ENCODE measurements at places on chromosomes 2 and 18. TPM values are rescaled to one million over a fixed set of nuclear protein-coding genes. Genes with fewer than 3 reads are reported as not detected.

- no peak for DNase-seq
Observed at GRCh38 chr2:168671932-168672331, 130.5 kb upstream of the NOSTRIN start.

The FEZ2 gene
- total RNA-seq = 12.3 TPM

DNA sequence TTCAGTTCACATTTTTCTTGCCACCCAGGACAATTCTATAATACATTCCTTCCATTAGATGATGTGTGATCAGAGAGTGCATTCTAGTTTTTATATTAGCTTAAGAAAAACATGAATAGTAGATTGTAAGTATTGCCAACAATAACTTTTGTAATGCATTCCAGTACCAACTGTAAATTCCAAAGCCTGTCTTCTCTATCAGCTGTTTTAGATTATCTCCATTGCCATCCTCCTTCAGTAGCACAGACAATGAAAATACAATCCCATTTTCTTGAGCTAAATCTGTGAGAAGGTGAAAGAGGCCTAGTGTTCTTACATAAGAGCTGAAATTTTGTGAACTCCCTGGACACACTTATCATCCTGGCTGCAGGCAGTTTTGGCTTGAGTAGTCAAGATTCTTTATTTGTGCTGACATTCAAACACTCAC is 103.9 kb downstream of the CCBE1 start:
- no peak for DNase-seq

GRCh38 chr2:123362671-123363440 is 662.2 kb upstream of the CNTNAP5 start:
- no peak for DNase-seq

DNA sequence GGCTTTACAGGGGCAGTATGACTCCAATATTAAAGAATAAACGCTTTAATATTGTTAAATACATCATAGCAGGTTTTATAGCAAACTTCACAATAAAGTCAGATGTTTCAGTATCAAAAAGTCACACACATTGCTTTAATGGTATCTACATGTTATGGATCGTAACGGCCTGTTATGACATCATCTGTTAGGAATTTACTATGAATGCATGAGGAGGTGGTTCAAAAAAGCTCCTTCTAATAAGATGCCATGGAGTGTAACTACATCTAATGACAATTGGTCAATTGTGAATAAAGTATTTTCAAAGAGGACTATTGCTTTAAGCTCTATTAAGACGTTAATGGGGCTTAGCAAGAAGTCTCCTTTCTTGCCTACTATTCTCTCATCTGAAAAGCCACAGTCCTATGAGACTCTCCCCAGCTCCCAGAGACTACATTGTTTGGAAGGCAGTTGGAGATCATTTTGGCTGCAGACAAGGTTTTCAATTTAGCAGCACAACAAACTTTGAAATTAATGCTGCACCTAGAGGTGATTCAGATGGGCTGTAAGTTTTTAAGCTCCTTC is 300.7 kb upstream of the MEIS1 start:
- no peak for DNase-seq

GRCh38 chr18:57649556-57650500 is 28.2 kb upstream of the NARS1 start:
- DNase-seq = no peak

The SNORC gene
- 1.9 TPM for total RNA-seq

GRCh38 chr2:220259662-220260061 is 632.2 kb downstream of the SLC4A3 start:
- DNase-seq = no peak

DNA sequence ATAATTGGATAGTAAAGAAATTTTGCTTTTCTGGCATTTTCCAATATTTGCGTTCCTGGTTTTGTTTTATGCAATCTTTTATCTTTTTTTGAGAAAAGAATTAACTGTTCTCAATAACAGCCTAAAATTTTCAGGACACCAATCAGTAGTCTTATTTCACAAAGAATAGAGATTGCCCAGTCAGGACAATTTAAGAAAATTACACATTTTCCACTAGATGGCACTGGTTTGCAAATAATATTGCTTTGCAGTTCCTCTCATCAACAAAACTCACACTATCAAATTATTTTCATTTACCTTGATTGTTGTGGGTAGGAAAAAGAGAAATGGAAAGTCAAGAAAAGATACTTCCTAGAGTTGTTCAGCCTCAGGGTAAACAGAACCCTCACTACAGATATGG is 2.4 kb upstream of the RBM45 start:
- DNase-seq = no peak

The APLF gene
- 2.8 TPM for total RNA-seq

GRCh38 chr18:68241881-68242280 is 473.0 kb downstream of the TMX3 start:
- no peak for DNase-seq

DNA sequence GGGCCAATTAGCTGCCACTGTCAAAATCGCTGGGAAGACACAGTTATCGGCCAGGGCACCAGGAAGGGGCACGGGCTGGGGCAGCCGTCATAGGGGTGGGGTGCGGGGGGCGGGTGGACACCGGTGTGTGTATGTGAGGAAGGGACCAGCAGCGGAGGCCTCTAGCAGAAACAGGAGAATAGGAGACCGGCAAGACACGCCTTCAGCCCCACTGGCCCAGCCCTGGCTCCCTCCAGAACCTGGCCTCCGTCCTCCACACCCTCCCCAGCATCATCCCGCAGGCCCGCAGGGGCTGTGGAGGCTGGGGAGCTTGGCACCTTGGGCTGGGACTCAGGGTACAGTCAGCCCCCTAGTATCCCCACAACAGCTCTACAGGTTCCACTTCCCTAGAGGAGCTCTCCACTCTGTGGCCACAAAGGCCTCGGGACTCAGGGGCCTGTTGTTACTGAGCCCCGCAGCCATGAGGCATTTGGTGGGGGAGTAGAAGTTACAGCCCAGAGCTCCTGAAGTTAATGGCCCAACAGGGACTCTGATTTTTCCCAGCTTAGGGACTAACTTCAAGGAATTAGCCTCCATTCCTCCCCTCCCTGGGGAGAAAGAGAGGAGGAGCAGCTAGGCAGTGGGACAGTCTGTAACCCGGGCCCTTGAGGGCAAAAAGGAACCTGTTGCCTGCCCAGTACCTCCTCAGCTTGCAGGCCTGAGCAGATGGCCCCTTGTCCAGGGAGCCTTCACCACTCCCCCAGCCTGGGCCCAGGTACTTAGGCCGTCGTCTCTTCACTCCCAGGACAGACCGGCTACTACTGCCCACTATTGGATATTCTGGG is 19.9 kb downstream of the SH2D6 start:
- no peak for DNase-seq

- DNase-seq = no peak
Observed at GRCh38 chr2:43060390-43061016, 165.9 kb downstream of the ZFP36L2 start.

DNA sequence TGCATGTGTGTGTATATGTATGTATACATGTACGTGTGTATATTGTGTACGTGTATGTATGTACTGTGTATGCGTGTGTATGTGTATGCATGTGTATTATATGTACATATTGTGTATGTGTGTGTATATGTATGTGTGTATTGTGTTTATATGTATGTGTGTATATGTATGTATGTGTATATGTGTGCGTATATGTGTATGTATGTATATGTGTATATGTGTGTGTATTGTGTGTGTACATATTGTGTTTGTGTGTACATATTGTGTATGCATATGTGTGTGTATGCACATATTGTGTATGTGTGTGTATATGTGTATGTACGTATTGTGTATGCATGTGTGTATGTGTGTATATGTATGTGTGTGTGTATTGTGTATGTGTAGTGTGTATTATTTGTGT is 15.6 kb upstream of the NEU4 start:
- DNase-seq = no peak

- DNase-seq = no peak
Observed at GRCh38 chr18:32937597-32937996, 164.8 kb upstream of the KLHL14 start.

- no peak for DNase-seq
Observed at GRCh38 chr2:173279527-173279868, 75.2 kb upstream of the CDCA7 start.
